Activated CD4-positive, alpha-beta T cell treated with anti-CD3 and anti-CD28 coated beads, Interleukin-2, Interleukin-6, amounts not matched to agents 100 ng/mL and 50 ng/mL, durations not matched to agents 16 hours and 8 hours (primary cell): ENCODE measurements at places on chromosomes 11 and 22.
A peak's percentile ranks its signal among the peaks of the same experiment; 100 is the strongest.

DNA sequence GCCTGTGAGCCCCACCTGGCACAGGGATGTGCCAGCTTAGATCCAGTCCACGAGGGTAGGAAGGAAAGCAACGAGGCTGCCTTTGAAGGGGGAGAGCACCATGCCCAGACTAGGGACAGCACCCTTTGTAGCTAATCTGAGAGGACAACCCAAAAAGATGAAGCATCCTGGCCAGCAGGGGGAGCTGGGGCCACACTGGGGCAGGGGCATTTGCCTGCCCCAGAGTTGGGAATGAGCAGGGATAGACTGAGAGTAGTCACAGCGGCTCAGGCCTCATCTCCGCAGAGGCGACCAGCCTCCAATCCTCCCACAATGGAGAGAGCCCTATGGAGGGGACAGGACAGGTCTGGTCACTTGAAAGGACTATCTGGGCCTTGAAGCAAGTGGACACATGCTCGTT, 16.4 kb downstream of the LMO1 start:
- peak; percentile 44 for DNase-seq

- DNase-seq: no peak
These were observed 24.7 kb downstream of the ALG9 start for GRCh38 chr11:111846636-111847035.

DNA sequence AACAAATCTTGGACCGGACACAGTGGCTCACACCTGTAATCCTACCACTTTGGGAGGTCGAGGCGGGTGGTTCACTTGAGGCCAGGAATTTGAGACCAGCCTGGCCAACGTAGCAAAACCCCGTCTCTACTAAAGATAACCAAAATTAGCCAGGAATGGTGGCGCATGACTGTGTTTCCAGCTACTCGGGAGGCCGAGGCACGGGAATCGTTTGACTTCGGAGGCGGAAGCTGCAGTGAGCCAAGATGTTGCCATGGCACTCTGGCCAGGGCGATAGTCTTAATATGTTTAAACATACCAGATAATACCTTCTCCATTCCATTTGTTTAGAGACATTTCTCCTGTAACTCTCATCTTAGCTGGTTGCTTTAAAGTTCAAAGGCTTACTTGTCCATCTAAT, 218.6 kb downstream of the ARHGAP42 start:
- DNase-seq: no peak

- no peak for DNase-seq
These were observed 6.3 kb upstream of the IZUMO1R start for GRCh38 chr11:94297985-94298576.

DNA sequence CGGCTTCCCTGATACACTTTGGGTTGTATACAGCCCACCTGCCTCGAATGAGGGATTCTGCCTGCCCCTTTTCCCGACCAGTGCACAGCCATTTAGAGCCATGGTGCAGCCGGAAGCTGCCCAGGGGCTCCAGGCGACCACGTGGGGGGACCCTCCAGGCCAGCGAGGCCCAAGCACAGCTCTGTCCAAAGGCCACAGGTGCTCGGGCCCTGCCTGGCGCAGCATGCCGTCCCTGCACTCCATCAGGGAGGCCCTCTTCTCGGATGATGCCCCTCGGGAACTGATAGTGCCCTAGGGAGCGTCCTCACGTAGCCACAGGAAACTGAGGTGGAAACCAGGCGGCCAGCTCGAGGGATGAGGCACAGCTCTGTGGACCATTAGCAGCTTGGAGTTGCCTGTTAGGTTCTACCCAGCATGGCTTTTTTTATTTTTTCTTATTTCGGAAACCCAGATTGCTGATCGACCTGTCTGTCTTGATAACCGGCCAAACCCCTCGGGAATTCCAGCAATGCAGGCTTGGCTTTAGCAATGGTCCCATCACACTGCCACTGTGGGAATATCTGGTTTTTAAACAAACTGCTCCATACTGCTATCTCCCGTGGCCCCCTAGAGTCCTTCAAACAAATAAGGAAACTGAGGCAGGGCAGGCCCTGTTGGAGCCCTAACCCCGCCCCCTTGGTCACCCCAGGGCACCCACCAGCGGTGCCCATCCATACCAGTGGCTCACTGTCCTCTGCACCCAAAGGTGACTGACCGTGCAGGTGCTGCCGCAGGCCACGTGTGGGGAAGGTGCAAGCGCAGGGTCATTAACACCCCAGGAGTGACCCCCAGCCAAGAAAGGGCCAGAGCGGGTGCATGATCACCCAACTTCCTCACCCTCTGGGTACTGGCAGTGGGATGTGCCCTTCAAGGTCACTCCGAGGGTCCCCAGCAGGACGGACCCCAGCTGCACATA, 8.0 kb downstream of the ANO1 start:
- no peak for DNase-seq

DNA sequence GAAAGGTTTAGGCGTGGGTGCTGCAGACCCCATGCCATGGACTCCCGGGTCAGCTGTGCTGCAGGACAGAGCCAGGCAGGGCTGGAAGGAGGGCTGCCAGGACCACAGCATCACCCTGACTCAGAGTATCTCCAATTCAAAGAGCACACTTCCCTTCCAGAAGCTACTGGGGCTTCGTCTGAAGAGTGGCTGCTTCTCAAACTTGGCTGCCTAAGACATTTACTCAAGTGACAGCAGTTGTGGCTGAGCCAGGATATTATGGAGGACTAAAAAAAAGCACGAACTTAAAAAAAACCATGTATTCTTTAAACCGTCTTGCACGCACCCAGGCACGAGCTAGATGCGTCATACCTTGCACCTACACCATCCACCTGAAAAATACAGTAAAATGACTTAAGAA, 13.0 kb upstream of the BID start:
- no peak for DNase-seq
